Stimulated activated effector memory CD8-positive, alpha-beta T cell treated with anti-CD3 and anti-CD28 coated beads, Interleukin-12 subunit alpha, Interleukin-12 subunit beta, amount 100 ng/mL, for 72 hours (primary cell): ENCODE measurements at places on chromosomes 1 and 21.

GRCh38 chr1:168987923-168988322 is 118.6 kb upstream of the ATP1B1 start:
- no peak for DNase-seq

DNA sequence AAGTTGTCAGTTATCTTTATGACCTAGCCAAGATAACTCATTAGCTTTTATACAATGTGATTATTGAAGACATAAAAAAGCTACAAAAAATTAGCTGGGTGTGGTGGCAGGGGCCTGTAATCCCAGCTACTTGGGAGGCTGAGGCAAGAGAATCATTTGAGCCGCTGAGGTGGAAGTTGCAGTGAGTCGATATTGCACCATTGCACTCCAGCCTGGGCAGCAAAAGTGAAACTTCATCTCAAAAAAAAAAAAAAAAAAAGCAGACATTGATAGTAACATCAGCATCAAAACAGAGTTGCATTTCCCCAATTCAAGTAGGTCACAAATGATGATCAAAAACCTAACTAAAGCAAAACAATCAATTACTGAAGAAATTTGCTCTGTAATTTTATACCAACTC is 191.4 kb downstream of the PTGER3 start:
- no peak for DNase-seq

- peak; percentile 25 for DNase-seq
Measured at GRCh38 chr1:153572569-153573015, 6.9 kb upstream of the S100A2 start.

DNA sequence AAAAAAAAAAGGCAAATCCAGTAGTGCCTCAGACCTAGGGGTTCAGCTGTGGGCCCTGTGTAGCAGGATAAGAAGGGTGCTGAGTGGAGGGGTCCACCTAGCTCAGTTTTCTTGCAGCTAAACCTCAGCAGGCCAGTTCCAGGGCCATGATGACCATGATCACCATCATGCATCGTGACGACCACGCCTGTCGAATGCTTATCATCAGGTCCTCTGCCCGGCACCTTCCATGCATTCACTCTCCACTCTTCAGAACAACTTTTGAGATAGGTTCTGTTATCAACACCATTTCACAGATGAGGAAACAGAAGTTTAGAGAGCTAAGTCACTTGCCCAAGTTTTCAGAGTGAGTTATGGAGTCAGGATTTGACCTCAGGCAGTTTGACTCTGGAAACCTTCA is 54.9 kb downstream of the ACBD3 start:
- no peak for DNase-seq

DNA sequence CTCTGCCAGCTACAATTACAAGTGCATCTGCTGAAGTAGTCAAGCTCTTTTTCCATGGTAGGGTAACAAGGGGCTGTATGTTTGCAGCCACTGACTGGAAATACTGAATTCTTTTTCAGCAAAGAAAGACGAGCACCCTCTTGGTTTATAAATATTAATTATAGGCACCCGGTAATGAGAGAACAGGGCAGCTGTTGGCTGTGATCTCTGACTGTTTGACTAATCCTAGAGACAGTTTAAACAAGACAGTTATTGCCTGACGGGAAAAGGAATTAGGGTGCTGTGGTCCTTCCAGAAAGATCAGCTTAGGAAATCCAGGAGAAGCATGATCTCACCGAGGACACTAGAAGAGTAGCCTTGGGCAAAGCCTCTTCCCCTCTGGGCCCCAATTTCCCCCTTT is 183.7 kb upstream of the ZC3H12A start:
- DNase-seq: no peak

DNA sequence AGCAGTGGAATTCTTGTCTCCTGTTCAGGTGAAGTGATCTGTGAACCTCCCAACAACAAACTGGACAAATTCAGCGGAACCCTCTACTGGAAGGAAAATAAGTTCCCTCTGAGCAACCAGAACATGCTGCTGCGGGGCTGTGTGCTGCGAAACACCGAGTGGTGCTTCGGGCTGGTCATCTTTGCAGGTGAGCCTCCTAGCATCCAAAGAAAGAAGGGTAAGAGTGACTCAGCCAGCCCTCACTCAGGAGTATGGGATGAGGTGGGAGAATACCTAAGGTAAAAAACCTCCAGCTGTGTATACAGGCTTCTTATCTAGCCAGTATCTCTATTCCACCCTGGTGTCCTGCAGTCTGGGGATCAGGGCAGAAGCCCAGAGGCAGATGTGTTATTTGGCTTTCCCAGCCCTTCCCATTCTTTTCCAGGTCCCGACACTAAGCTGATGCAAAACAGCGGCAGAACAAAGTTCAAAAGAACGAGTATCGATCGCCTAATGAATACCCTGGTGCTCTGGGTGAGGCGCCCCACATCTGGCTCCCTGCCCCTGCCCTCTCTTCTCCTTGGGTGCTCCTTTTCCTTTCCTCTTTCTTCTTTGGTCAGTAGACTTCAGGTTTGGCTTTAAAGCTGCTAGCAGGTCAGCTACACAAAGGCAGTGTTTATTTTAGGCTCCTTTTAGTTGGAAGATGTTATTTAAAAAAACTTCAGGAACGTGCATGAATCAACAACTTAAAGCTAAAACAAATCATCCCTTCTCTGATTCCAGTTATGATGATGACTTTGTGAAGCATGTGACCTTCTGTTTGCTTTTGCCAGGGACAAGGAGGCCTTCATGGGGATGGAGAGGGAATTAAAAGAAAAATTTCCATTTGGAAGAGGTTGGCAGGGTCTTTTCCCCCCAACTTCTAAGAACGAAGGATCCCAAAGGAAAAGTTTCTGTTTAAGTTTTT is 9.0 kb downstream of the ATP8B2 start:
- DNase-seq: no peak

DNA sequence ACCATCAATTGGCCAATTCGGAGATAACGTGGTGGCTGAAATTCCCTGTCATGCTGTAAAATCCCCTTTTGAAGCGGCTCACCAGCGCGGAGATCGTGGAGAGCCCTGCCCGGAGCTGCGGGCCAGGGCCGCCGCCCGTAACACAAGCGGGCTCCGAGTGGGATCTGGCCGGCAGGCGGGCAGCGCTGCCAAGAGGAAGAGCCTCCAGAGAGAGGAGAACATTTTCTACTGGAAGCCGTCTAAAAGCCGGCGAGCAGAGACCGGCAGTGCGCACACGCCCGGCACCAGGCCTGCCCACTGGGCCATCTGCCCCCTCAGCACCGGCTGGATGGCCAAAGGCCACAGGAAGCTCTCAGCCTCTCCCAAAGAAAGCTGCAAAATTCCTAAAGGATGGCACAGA is 15.5 kb downstream of the SSBP3 start:
- no peak for DNase-seq

GRCh38 chr1:97636941-97637340 is 283.9 kb downstream of the DPYD start:
- DNase-seq: no peak

DNA sequence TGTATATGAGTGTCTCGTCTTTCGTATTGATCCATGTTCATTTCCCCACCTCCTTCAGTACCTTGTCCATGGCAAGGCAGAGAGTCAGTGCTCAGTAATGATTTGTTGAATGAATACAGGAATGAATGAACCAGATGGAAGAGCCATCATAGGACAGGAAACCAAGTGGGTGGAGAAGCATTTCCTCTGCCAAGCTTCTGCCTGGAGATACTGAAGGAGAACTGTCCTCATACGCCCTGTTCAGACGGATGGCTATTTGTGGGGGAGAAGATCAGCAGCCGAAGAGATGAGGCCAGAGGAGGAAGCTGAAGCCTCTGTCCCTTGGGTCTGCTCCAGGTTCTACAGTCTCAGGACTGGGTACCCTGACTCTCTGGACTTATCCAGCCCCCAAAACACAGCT is 5.8 kb downstream of the FAM43B start:
- no peak for DNase-seq

DNA sequence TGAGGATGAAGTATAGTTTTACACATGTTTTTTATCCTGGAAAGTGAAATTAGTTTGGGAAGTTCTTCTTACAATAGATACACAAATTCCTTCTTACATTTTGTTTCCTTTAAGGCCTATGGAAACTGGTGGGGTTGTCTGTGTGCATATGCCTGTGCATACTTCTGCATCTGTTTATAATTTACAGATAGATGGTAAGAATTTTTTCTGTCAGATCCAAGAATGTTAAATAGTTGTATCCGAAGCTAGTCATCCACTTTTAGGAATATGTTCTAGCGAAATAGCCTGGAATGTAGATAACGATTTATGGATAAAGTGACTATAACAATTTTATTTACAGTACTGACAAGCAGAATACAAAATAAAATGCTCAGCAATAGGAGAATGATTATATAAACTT is 194.1 kb downstream of the ROR1 start:
- no peak for DNase-seq

DNA sequence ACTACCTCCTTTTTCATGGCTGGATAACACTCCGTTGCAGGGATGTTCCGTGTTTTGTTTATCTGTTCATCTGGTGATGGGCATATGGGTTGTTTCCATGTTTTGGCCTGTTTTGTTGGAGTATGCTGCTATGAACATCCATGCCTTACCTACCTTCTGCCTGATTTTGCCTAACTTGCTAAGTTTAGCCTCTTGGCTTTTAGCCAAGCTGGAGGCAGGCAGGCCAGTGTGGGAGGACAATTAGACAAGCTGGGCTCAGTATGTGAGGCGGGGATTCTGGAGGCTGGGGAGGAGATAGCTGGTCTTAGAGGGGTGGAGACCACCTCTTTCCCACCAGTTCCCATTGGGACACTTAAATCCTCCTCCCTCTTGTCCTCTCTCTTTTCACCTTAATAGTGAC is 98.4 kb upstream of the WNT4 start:
- DNase-seq: no peak

- DNase-seq: no peak
Measured at GRCh38 chr21:34091032-34091431, 17.7 kb downstream of the MRPS6 start.

DNA sequence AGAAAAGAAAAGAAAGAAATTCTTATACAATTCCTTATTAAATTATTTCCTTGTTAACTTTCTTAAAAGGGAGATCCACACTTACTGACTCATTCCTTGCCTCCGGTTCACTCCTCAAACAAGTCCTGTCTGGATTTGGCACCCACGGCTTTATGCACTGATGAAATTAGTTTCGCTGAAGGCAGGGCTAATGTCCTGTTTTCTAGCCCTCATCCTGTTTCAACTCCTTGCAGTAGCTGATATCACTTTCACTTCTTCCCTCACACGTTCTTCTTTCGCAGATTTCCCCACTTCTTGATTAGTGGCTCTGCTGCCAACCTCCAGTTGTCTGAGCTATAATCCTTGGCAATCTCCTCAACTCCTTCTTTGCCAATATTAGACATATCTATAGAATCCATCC is 215.2 kb downstream of the URB2 start:
- DNase-seq: no peak
